ENCODE measurements at places on chromosomes 4 and X. TPM values are rescaled to one million over a fixed set of nuclear protein-coding genes. Genes with fewer than 3 reads are reported as not detected.
A peak's percentile ranks its signal among the peaks of the same experiment; 100 is the strongest.

DNA sequence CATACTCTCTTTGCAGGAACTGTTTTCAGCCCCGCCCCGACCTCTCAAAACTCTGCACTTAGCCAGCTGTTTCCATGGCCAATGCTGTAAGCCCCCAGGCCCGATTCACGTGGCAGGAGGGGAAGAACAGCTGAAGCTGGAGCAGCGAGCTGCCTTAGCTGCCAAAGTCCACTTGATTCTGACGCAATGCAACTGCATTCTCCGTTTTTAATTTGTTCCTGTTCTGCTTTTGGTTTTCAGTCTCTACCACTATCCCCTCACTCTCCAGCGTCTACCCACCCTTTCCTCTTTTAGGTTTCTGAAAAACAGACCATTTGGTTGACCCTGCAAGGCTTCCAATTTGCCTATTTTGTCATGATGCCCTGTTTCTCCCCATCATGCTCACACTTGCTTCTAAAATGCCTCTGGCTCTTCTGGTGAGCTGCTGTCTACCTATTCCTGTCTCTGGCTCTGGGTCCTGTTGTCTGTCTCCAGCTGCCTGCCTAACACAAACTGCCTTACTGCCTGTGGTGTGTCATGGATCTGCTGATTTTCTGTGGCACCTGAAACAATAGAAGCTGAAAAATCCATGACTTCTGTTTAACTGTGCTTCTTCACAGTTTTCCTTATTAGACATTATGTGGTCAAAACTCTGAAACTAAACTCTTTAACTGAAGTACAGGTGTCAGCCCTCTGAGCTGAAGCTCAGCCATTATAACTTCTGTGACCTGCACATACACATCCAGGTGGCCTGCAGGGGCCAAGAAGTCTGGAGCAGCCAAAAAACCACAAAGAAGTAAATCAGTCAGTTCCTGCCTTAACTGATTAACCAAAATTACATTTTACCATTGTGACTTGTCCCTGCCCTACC is 160.5 kb upstream of the AGTR2 start:
- DNase-seq = no peak

GRCh38 chrX:20739038-20739745 is 472.5 kb upstream of the RPS6KA3 start:
- no peak for DNase-seq

SCML1 gene
- 9.3 TPM for total RNA-seq

DNA sequence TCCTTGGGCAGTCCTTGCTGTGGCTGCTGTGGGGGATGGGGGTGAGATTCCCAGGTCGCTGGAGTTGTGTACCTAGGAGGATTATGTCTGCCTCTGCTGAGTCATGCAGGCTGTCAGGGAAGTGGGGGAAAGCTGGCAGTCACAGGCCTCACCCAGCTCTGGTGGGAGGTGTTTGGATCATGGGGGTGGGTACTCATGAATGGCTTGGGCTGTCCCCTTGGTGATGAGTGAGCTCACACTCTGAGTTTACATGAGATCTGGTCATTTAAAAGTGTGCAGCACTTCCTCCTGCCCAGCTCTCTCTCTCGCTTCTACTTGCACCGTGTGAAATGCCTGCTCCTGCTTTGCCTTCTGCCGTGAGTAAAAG is 24.6 kb upstream of the PDLIM3 start:
- no peak for DNase-seq

DNA sequence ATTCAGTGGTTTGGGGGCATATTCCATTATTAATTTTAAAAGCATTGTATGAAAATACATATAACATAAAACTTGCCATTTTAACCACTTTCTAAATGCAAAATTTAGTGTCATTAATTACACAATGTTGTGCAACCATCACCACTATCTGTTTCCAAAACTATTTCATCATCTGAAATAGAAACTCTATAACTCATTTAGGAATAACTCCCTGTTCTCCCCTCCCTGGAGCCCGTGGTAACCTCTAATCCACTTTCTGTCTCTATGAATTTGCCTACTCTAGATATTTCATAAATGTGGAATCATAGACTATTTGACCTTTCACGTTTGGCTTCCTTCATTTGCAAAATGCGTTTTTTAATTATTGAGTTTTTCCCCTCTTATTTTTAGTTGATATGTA is 101.4 kb upstream of the GPC4 start:
- DNase-seq = no peak

BBS7 gene
- 19.0 TPM for total RNA-seq

DNA sequence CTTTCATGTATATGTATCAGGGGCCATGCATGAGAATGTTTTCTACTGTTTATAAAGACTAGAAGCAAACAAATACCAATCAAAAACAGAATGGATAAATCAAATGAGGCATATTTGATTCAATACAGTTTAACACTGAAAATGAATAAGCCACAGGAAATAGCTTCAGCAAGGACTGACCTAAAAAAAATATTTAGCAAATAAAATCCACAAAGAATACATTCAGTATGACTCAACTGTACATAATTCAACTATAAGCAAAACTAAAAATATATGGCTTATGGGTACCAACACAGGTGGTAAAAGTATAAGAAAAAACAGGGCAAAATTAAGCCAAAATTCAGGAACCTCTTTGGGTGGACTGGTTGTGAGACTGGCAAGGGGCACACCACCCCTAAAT is 112.9 kb downstream of the KCNIP4 start:
- DNase-seq = no peak

NAT8L gene
- total RNA-seq = 14.9 TPM

DNA sequence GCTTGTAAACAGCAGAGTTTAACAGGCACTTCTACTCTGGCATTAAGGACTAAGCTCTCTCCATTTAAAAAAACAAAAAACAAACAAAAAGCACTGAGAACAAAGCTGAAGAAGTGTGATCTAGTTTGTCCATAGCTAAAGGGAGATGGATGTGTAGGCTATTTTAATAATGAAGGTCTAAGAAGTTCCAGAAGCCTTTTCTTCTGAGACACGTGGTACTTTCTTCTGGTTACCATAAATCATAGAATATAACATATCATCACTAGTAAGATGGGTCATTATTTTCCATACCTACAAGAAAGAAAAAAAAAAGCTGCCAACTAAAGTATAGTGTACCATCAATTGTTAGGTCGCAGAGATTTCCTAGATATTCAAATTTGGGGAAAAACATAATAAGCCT is 722 bp upstream of the NBDY start:
- no peak for DNase-seq

GRIA3 gene
- total RNA-seq = 9.2 TPM

- no peak for DNase-seq
These were observed 60.4 kb downstream of the STX18 start for GRCh38 chr4:4481399-4481994.

GRCh38 chr4:38157592-38157991 is 197.4 kb downstream of the PTTG2 start:
- DNase-seq = no peak

GABRG1 gene
- total RNA-seq = 0.88 TPM

CT45A3 gene
- not detected for total RNA-seq

MUC7 gene
- total RNA-seq = not detected

DNA sequence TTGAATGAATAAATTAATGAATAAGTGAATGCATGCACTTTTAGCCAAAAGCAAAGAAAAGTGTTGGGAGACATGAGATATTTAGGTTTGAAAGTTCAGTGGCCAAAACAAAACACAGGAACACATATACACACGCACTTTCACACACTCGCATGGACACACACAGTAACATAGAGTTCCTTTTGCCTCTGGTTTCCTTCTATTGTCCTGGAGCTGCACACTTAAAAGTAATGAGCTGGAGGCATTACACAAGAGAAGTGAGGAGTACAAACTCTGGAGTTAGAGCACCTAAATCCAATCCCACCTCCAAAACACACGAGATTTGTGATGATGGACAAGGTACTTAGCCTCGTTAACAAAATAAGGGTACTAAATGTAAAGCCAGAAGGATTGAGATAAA is 18.7 kb downstream of the PPA2 start:
- no peak for DNase-seq

CA5B gene
- 16.7 TPM for total RNA-seq

GRCh38 chrX:129785160-129785947 is 5.6 kb downstream of the SASH3 start:
- DNase-seq = no peak

ADH6 gene
- total RNA-seq = 5.2 TPM

CLTRN gene
- 1.6 TPM for total RNA-seq

- DNase-seq = peak; percentile 70
These were observed 2.0 kb downstream of the TMEM255A start for GRCh38 chrX:120308959-120309872.

SYP gene
- 13.6 TPM for total RNA-seq

DNA sequence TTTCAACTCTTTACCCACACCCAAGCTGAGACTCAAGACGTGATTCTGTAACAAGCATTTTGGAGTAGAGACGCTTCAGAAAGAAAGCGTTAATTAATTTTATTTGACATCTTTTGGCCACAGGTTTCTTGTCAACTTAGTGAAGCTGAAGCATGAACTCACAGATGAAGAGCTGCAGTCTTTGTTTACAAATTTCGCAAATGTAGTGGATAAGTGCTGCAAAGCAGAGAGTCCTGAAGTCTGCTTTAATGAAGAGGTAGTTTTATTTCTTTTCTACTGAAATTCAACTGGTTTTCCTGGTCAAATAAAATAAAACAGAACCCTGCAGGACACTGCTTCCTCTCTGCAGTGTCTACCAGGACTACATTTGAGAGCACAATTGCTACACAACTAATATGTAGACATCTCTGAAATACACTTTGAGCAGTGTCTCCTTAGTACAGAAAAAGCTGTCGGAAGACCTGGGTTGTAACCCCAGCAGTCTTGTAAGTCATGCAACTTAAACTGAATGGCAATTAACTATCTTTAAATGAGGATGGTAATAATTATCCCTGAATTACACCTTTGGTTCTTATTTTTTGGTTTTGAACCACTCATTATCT is 20.2 kb downstream of the AFM start:
- no peak for DNase-seq

DNA sequence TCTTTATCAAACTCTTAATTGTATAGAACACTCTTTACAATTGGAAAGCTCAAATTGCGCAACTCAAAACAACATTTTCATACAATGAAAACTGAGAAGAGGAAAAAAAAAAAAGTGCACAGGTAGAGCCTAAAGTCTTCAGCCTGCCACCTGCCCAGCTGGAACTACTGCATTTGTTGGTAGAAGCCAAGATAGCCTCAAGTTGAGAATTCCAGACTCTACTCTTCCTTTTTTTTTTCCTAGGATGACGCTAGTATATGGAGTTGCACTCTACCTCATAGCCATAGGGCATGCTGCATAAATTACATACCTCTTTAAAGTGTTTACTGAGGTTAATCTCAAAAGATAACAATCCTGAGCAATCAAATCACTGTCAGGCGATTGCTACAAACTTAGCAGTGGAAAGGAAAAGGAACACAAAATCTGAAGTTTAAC is 13.6 kb downstream of the ABCG2 start:
- DNase-seq = no peak

GRCh38 chr4:20844311-20844710 is 144.1 kb downstream of the PACRGL start:
- DNase-seq = no peak

- DNase-seq = no peak
These were observed 5.3 kb downstream of the MCF2 start for GRCh38 chrX:139702658-139703057.

DNA sequence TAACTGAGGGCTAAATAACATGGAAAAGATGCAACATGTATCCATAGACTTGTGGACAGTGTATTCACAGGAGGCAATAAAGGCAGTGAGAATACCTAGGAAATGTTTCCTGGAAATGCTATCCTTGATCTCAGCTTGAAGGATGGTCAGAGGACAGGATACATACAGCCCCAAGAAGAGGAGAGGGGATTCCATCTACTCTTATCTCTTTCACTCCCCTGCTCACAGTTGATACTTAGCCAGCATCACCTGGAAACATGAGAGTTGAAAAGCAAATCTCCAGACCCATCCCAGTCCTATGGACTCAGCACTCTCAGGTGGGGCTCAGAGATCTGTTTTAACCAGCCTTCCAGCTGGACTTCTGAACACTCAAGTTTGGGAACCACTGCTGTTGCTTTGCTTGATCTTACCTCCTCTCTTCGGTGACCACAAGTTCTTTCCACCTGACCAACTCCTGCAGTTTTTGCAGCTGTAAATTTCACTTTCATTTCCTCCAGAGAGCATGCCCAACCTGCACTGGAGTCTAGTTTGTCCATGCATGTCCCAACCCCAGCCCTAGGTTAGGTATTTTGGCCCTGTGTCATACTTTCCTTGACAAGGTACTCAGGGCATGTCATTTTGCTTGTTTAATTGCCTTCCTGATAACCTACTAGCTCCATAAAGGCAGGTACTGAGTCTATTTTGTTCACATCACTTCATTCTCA is 10.4 kb downstream of the RELL1 start:
- DNase-seq = no peak

IRF2 gene
- total RNA-seq = 19.7 TPM
